DMS153 (cell line): ENCODE measurements at places on chromosomes 3 and 15.

DNA sequence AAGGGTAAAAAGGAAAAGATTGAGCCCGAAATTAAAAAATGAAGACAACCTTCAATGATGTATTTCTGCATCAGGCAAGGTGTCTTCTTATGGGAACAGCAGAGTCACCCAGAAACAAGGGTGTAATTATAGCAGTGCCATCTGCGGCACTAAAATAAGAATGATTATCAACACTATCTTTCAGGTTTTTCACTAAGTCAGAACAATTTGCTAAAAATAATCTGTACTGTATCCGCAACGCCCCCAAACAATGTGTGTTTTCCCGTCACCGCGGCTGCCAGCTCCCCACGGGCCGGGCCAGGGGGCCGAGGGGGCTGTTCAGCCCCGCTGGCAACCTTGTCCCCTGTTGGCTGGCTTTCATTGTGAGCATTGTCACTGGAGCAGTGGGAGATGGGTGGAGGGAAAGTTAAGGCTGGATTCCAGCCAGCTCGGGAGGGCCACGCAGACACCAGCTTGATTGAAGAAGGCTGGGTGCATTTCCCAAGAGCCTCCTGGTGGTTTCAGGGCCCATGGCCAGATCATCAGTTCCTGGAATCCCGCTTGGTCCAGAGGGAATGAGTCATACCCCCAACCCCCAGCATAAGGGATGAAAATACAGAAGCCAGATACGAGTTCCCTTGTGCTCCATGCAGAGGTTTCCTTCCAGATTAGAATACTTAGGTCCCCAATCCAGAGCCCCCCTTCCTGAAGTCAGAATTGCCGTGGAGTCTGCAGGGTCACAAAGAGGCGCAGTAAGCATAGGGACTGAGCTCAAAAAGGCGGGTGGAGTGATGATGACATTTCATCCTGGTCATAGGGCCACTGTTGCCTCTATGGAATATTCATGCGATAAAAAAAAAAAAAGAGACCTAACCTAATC lies 90.2 kb upstream of the KLF13 start:
- DNase-seq, result peak; percentile 33

DNA sequence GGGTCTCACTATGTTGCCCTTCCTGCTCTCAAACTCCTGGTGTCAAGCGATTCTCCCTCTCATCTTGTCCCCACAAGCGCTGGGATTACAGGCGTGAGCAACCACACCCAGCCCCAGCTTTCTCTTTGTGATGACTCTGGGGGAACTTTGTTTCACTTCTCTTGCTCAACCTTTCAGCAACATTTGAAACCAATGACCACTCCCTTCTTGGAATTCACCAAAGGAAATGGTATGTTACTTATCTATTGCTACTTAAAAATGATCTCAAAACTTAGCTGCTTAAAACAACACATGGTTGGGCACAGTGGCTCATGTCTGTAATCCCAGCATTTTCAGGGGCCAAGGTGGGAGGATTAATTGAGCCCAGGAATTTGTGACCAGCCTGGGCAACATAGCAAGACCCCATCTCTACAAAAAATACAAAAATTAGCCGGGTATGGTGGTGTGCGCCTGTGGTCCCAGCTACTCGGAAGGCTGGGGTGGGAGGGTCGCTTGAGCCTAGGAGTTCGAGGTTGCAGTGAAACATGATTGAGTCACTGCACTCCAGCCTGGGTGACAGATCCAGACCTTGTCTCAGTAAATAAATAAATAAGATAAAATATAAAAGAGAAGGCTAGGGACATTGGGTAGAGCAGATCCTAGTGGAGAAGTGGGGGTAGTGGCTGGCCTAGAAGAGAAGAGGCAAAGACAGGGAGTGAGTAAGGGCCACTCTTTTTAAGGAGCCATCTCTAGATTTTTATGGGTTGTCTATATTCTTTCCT lies 10.3 kb upstream of the COPG1 start:
- no peak for DNase-seq

GRCh38 chr15:46525984-46526725 lies 891.3 kb downstream of the SQOR start:
- DNase-seq, result no peak

- no peak for DNase-seq
Measured at GRCh38 chr15:69275933-69276560, 22.7 kb upstream of the PAQR5 start.

DNA sequence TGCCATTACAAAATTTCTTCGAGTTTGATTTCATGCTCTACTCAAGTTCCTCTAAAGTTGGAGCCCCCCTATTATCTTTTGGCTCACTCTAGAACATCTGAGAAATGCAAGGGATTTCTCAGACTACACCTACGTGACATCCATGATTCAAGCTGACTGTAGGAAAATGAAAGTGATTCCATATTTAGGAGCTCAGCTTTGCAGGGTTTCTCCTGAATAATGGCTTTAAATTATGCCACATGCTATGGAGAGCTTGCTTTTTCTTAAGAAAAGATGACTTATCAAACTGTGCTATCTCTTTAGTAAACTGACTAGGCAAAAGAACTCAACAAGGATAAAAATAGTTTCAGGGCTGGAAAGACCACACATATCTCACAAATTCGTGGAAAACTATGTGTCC lies 292.1 kb downstream of the LSAMP start:
- DNase-seq, result no peak

DNA sequence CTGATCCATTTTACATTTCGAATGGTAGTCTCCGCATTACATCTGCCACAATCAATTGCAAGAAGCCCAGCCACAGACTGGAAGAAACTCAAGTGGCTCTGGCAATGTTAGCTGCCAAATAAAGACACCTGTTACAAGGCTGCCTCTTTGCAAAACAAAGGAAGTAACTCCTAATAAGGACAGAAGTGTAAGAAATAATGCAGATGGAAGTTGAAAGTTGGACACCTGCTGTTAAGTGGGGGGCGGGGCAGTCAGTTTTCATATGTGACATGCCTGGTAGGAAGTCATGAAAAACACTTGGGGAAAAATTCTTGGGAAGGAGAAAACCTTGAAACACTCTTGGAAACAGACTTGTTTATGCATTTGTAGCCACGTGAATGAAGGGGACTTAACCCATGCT lies 54.1 kb upstream of the ATP2C1 start:
- peak; percentile 37 for DNase-seq

- DNase-seq, result no peak
Measured at GRCh38 chr3:13827256-13827655, 52.6 kb downstream of the WNT7A start.

GRCh38 chr3:173876476-173876875 lies 478.9 kb downstream of the NLGN1 start:
- no peak for DNase-seq

- no peak for DNase-seq
Measured at GRCh38 chr15:45645026-45645980, 10.5 kb downstream of the SQOR start.

- DNase-seq, result no peak
Measured at GRCh38 chr3:69324362-69325025, 61.4 kb downstream of the FRMD4B start.

- no peak for DNase-seq
Measured at GRCh38 chr3:146507331-146508120, 36.9 kb downstream of the PLSCR1 start.

DNA sequence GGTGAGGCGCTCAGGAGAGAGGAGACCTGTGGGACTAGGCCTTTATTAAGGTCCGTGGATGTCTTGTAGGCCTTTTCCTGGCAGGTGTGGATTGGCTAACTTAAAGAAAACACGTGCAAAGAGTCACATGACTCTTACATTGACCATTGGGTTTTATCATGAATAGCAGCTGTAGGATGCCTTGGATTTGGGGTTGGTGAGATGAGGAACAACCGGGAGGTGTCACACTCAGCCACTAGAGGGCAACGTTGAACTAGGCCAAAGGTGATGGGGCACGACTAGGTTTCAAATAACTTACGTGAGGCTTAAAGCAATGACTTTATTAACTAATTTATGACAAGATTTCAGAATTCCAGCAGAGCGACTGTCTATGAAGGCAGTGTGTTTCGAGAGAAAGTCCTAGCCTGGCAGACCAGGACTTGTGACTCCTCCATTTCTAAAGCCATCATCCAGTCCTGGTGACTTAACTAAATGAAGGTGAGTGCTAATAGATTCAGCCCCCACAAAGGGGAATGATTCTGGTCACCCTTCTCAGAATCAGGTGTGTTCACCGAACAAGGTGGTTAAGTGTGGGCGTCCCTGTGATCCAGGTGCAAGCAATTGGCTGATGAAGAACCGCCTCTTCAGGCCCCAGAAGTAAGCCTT lies 345.6 kb downstream of the MCTP2 start:
- DNase-seq, result no peak

GRCh38 chr15:62957130-62957529 lies 85.4 kb upstream of the TPM1 start:
- DNase-seq, result no peak

DNA sequence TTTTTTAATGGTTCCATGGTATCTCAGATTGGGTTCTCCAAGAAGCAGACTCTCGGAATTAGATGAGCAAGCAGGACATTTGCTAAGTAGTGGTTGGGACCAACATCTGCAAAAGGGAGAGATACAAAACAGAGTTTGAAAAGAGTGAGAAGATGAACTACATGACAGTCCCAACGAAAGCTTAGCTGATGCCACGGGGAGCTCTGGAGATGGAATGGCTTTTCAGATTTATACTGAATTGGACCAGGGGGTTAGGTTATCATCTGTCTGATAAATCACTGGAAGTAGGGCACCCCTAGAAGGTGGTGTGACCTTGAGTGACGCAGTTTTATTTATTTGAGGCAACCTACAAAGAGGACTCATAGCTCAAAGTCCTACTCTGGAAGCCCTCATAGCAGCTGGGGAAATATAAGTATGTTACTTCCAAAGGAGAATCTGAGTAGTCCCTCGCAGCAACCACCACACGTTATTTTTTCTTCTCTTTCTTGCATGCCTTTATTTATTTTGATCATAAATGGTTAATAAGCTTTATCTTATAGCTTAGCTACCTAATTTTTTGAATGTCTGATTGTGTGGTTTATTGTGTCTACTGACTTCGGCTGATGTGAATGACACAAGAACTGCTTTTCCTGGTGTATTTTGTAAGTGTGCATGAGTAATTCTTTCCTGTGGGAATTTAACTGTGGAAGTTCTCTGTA lies 815.4 kb downstream of the SQOR start:
- DNase-seq, result no peak

DNA sequence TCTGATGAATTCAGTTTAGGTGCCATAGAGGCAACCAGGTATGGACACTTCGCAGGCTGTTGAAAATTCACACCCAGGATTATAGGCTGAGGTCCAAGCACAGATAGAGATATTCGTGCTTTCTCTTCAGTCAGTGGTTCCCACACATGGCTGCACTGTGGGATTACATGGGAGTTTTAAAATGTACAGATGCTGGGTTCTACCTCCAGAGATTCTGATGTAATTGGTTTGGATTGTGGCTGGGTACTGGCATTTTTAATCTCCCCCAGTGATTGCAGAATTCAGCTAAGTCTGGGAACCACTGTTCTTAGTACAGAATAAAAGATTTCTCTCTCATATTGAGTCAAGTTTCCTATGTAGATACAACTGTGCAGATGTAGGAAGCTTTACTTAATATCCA lies 91.6 kb downstream of the FOXB1 start:
- DNase-seq, result no peak

DNA sequence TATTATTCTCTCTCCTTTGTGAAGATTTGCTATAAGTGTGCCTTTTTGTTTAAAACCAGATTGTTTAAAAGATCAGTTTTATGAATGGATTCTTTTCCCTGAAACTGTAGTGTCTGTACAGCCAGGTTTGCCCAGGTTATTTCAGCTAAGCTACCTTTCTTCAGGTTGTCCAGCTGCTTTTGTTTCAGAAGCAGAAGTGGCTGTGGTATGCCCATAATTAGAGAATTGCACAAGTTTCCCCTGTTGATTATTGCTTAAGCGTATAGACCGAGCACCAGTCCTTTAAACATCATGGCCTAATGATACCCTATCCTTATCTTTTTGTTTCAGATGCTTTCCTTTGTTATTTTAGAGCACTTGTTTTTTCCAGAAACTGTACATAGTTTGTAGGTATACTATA lies 10.2 kb downstream of the ASB7 start:
- DNase-seq, result no peak

- DNase-seq, result no peak
Measured at GRCh38 chr3:124986192-124987143, 51.9 kb upstream of the MUC13 start.

DNA sequence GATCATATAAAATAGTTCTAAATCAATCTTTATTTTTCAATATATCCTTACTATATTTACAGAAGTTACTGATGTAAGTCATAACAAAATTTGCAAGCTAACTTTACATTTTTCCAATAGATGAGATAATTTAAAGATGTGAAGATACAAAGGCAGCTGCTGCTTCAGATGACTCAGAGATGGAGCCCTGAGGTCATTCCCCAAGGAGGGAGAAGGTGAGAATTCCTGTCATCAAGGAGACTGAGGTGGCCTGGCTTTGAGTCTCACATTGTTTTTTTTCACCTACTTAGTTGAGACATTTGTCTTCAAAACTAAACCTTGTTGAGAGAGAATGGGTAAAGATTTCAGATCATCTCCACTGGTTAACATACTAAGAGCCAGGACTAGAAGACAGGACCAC lies 3.9 kb upstream of the SAMD7 start:
- DNase-seq, result no peak

- DNase-seq, result no peak
Measured at GRCh38 chr3:52391096-52391495, 53.8 kb downstream of the SEMA3G start.

GRCh38 chr15:48325400-48325799 lies 5.8 kb upstream of the DUT start:
- DNase-seq, result no peak

DNA sequence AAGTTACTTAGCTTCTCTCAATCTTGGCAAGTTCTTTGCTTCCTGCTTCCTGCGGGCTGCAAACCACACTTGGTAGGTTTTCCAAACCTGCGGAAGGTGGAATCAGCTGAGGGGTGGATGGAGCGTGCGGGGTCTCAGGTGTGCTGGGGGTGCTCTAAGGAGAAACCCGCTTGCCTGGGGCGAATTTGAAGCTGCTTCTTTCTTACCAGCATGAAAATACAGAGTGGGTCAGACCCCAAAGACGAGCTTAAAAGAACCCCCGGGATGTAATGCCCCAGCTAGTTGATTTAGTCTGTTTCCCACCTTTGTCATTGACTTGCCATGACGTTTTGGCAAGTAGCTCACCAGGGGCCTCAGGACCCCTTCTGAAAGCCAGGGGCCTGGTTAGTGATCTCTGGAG lies 28.8 kb upstream of the CORO2B start:
- DNase-seq, result no peak

DNA sequence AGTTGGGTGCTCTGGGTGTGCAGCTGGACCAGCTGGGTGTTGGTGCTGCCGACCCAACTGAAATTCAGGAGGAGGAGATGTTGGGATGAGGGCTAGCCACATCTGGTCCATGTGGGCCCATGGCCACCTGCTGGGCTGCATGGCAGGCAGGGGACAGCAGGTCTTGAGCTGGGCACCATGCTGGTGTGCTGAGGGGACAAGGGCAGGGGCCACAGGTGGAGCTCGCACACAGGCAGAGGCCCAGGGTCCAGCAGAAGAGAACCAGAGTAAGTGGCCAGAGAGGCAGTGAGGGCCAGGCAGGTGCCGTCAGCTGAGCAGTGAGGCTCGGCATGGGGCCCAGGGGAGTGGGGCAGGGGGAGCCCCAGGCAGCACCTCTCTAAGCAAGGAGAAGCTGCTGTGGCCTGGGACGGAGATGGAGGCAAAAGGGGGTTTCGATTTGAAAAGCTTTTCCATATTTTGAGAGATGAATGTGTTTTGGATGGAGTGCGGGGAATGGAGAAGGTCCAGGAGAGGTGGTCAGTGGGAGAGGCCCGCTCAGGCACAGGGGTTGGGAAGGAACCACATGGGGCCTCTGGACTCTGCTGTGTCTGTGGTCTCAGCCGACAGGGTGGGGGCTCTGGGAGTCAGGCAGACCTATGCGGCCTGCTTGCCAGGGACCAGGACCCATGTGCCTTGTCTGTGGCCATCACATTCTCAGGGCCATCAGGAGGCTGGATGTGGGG lies 30.5 kb upstream of the PLXNA1 start:
- DNase-seq, result no peak

GRCh38 chr3:177602601-177603147 lies 405.4 kb upstream of the TBL1XR1 start:
- DNase-seq, result peak; percentile 78
